ENCODE measurements at places on chromosomes 11 and 22. TPM values are rescaled to one million over a fixed set of nuclear protein-coding genes. Genes with fewer than 3 reads are reported as not detected.
A peak's percentile ranks its signal among the peaks of the same experiment; 100 is the strongest.

DNA sequence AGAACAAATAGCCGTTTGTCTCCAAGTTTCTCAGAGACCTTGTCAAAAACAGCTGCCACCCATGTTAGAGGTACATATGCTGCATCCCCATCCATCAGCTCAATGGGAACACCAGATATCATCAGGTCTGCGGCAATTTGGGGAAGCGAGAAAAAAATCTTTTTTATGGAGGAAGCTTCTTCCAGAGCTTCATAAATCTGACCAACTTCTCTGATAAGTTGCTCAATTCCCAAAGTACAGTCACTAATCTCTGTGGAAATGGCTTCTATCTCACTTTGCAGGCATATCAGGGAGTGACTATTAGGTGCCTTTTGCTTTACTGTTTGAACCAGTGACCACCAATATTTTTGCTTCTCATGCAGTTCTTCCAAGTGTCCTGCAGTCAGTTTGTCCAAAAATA lies 34.3 kb upstream of the MRPL17 start:
- H3K27ac ChIP-seq = no peak overlapping the region
- H3K36me3 ChIP-seq = peaks cover under 1% of the 10 kb centered on the region
- no peak for DNase-seq
- H3K27me3 ChIP-seq = no peaks in the 10 kb centered on the region
- H3K4me3 ChIP-seq = no peak overlapping the region

DNA sequence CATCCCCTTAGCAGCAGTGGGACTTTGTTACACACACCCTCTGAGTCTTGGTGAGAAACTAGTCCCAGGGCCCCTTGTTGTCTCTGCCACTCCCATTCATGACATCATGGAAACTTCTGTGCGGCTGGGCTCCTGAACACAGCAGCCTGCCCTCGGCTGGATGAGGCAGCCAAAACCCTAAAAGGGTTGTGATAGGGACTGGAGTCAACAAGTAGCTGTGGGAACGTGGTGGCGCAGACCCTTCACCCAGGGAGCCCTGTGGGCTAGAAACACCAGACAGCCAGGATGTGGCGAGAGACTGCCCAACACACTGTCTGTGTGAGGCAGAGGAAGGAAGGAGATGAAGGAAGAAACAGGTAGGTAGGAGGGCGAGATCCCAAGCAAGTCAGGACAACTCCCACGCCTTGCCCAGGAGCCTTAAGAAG lies 3.9 kb downstream of the CD3D start:
- no peak for DNase-seq
- H3K27ac ChIP-seq = no peak overlapping the region
- H3K36me3 ChIP-seq = no peaks in the 10 kb centered on the region
- no peaks in the 10 kb centered on the region for H3K27me3 ChIP-seq

The BARX2 gene
- not detected for total RNA-seq

The CDPF1 gene
- total RNA-seq = 8.5 TPM

The SAA2 gene
- not detected for total RNA-seq

GRCh38 chr11:100730266-100730665 lies 43.2 kb downstream of the ARHGAP42 start:
- no peak overlapping the region for H3K27ac ChIP-seq
- peaks cover 13% of the 10 kb centered on the region for H3K4me1 ChIP-seq
- H3K4me3 ChIP-seq = no peak overlapping the region
- no peak for DNase-seq

The PDE2A gene
- total RNA-seq = 3.4 TPM

- no peak overlapping the region for H3K27ac ChIP-seq
- H3K4me3 ChIP-seq = no peak overlapping the region
- peaks cover 63% of the 10 kb centered on the region for H3K36me3 ChIP-seq
- H3K4me1 ChIP-seq = no peaks in the 10 kb centered on the region
Observed at GRCh38 chr22:41146573-41146972, 54.2 kb downstream of the EP300 start.

The FAM111B gene
- total RNA-seq = 35.0 TPM

DNA sequence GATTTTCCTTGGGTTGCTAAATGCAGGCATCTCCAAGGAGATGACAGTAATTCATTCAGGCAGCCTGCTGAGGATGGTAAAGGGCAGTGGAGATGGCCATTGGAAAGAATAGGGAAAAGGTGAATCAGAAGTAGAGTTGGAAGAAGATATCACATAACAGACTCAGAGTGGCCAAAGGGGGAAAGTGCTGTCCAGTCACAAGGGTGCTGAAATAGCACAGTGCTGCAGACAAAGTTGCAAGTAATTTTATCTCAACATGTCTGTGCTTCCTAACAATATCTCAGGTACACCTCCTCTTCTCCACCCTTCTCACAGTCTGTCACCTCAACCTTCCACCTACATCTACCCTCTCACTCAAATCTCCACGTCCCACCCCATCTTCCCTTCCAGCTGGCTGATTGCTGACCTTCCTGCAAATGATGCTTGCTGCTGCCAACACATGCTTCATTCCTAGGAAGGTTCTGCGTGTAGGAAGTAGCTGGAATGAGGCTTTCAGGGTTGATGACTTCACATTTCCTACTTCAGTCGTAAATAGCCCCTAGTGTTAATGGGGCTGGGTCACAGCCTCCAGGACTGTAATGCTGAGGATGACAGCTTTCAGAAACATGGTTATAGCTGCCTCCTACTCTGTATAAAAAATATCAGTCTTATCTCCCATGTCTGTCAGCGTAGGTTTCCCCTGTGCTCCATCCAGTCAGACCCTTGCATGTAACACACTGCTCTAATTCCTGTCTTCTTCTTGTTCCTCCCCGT lies 123.9 kb downstream of the CTNND1 start:
- no peak for DNase-seq
- H3K36me3 ChIP-seq = no peaks in the 10 kb centered on the region
- H3K4me1 ChIP-seq = no peaks in the 10 kb centered on the region
- no peak overlapping the region for H3K27ac ChIP-seq

DNA sequence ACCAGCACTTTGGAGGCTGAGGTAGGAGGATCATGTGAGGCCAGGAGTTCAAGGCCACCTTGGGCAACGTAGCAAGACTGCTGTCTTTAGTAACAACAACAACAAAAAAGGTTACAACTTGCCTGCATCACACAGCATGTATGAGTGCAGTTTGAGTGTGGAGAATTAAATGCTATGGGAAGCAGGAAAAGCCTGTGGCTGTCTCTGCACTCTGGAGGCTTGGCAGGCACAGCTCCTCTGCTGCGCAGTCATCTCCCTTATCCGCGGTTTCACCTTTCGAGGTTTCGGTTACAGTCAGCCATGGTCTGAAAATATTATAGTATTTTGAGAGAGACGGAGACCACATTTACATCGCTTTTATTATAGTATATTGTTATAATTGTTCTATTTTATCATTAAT lies 2.9 kb downstream of the MICAL2 start:
- H3K27ac ChIP-seq = no peak overlapping the region
- no peak overlapping the region for H3K4me3 ChIP-seq
- peaks cover 7% of the 10 kb centered on the region for H3K27me3 ChIP-seq
- H3K36me3 ChIP-seq = no peaks in the 10 kb centered on the region
- DNase-seq = no peak

The EFCAB6 gene
- total RNA-seq = 0.31 TPM

The SLC5A12 gene
- total RNA-seq = 2.7 TPM

The BBOX1 gene
- not detected for total RNA-seq

DNA sequence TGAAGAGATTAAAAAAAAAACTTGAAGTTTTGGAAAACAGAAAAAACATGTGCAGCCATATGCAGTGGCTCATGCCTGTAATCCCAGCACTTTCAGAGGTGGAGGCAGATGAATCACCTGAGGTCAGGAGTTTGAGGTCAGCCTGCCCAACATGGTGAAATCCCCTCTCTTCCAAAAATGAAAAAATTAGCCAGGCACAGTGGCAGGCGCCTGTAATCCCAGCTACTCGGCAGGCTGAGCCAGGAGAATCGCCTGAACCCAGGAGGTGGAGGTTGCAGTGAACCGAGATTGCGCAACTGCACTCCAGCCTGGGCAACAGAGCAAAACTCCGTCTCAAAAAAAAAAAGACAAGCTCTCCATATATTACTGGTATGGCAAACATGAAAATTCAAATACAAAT lies 7.6 kb downstream of the DLG2 start:
- H3K36me3 ChIP-seq = no peaks in the 10 kb centered on the region
- no peaks in the 10 kb centered on the region for H3K27me3 ChIP-seq
- no peaks in the 10 kb centered on the region for H3K4me1 ChIP-seq
- no peak overlapping the region for H3K27ac ChIP-seq
- DNase-seq = no peak

The DRD4 gene
- total RNA-seq = 6.2 TPM

DNA sequence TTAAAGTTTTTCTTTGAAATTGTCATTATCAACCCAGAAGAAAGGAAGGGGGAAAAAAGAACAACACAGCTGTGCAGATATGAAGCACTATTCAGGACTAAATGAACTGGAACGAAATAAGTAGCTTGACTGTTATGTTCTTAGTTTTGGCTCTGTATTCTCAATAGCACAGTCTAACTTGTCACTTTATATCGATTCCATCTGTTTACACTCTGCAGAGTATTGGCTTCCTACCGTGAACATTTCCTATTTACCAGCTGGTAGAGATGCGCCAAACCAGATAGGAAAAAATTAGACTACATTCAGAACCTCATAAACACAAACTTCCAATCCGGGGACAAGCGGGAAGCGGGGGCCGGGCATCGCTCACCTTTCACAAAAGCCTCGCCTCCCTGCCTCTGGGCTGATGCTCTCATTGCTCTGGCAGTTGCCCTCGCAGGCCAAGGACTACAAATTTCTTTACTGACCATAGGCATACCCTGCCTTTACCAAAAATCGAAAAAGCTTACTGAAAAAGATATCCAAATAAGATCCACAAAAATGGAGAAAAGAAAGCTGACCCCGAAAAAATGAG lies 66.2 kb downstream of the EFCAB6 start:
- peaks cover 6% of the 10 kb centered on the region for H3K4me1 ChIP-seq
- H3K4me3 ChIP-seq = no peak overlapping the region
- no peaks in the 10 kb centered on the region for H3K36me3 ChIP-seq
- no peak for DNase-seq
- H3K27ac ChIP-seq = no peak overlapping the region

The OR10A2 gene
- not detected for total RNA-seq

GRCh38 chr11:10005955-10006525 lies 288.0 kb downstream of the SBF2 start:
- H3K27me3 ChIP-seq = no peaks in the 10 kb centered on the region
- peaks cover 4% of the 10 kb centered on the region for H3K4me1 ChIP-seq
- no peak overlapping the region for H3K27ac ChIP-seq

DNA sequence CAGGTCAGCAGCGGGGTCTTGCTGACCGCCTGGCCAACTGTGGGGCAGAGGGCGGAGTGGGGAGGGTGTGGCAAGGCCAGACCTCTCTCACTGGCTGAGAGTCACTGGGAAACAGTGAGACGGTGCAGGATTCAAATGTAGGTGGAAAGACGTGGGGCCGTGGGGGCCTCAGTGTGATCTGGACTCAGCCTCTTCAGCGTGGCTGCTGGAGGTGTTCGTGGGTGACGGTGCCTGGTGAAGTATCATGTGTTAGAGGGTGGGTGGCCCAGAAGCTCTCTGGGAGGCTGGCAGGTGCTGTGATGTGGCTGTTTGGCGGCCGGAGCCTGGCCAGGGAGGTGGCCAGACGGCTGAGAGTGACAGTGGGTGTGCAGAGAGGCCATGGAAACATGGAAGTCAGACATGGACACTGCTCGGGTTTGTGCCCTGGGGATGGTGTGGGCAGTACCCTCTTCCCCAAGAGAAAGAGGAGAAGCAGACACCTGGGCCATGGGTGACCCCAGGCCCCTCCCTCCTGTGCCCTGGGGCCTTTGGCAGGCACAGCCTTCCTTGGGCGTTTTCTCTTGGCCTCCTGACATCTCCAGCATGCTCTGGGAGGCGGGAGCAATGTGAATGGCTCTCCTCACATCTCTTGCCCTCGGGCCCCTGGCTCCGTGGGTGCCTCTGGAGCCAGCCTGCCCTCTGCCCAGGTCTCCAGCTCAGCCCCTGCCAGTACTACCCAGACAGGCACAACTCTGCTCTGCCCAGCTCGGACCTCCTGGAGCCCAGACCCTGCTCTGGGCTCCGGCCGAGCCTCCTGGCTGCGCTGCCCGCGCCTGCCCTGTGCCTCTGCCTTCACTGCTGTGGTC lies 10.1 kb upstream of the ACR start:
- DNase-seq = no peak
- peak overlapping the region; percentile 14 for H3K4me3 ChIP-seq
- H3K4me1 ChIP-seq = no peaks in the 10 kb centered on the region
- H3K27ac ChIP-seq = no peak overlapping the region

The TCP11L1 gene
- total RNA-seq = 20.0 TPM

DNA sequence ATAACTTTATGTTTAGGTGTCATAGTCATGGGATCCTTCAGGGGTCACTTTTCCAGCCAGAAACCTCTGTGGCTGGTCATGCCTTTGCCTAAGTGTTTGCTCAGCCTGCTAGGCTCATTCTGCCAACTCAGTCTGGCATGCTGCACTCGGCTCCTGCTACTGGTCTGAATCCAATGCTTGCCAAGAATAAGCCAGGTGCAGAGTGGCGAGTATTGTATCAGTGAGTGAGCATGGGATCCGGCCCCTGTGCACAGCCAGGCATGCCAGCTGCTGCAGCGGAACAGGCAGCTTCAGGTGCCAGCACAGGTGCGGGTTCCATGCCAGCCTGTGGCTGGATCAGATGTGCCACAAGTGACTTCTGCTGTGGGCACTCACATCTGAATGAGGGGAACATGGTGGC lies 1269.3 kb upstream of the CNTN5 start:
- no peak overlapping the region for H3K27ac ChIP-seq
- H3K36me3 ChIP-seq = peaks cover 2% of the 10 kb centered on the region
- no peak overlapping the region for H3K4me3 ChIP-seq
- H3K27me3 ChIP-seq = no peaks in the 10 kb centered on the region

The CYTH4 gene
- total RNA-seq = not detected

DNA sequence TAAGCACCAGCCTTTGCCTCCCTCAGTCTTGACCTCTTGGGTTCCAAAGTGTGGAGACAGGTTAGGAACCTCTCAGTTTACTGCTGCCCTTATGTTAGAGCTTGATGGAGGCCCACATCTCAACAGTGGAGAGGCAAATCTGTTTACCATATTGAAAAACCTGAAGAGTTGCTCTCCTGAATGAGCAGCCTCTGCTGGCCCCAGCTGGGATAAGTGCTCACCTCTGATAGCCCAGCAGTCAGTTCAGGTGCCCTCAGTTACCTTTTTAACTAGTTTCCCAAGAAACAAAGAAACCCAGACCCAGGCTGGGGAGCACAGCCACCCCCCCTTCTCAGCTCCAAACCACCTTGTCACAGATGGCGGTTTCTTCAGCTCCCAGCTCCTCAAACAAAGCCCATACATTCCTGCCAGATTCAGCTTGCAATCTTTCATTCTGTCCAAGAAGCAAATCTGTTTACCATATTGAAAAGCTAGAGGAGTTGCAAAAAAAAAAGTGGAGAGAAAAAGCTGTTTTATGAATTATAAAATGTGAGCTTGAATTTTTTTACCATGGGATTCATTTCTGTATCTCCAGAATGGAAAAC lies 57.2 kb downstream of the PPFIBP2 start:
- H3K4me3 ChIP-seq = no peak overlapping the region
- peak; percentile 38 for DNase-seq
- H3K36me3 ChIP-seq = peaks cover 12% of the 10 kb centered on the region
- H3K27me3 ChIP-seq = no peaks in the 10 kb centered on the region
- no peak overlapping the region for H3K27ac ChIP-seq
